Melanocyte of skin (primary cell): ENCODE measurements at places on chromosomes 12 and 14. TPM values are rescaled to one million over a fixed set of nuclear protein-coding genes. Genes with fewer than 3 reads are reported as not detected.

Gene GCH1
- total RNA-seq: 1.2 and 2.7 TPM in 2 replicates

Gene POTEM
- total RNA-seq: not detected in 2 replicates

Gene SERPINA10
- total RNA-seq: not detected in 2 replicates

Gene PIK3C2G
- total RNA-seq: not detected in 2 replicates
